ENCODE measurements at places on chromosomes 13 and 19. TPM values are rescaled to one million over a fixed set of nuclear protein-coding genes. Genes with fewer than 3 reads are reported as not detected.

Gene MYO16
- total RNA-seq = 1.2 TPM

Gene P2RY11
- 61.5 TPM for total RNA-seq

Gene KLK13
- total RNA-seq = not detected

Gene ZSCAN4
- total RNA-seq = not detected

Gene CYP4F8
- not detected for total RNA-seq

Gene ZNF350
- 29.0 TPM for total RNA-seq

- DNase-seq = no peak
Observed at GRCh38 chr13:111909501-111909900, 157.4 kb upstream of the SOX1 start.

- DNase-seq = no peak
Observed at GRCh38 chr13:39318161-39318560, 279.9 kb downstream of the NHLRC3 start.

GRCh38 chr13:101621099-101621498 is 168.6 kb downstream of the ITGBL1 start:
- DNase-seq = no peak

GRCh38 chr19:42279155-42279901 is 10.3 kb downstream of the CIC start:
- DNase-seq = no peak

DNA sequence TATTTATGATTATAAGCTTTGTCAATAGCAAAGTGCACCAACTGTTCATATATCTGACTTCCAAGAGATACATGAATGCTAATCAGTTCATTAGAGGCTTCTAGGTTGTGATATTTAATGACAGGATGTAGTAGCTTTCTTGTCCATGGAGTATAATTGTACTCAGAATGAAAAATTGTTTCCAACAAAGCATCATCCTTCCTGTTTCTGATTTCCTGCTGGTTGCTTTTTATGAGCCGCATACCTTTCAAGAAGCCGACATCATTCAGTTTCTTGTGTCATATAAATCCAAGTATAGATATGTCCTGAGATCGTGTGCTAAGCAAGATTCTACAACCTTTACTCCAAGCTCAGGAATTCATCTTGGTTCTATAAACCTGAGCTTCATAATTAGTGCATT is 326.6 kb downstream of the DIAPH3 start:
- DNase-seq = no peak

DNA sequence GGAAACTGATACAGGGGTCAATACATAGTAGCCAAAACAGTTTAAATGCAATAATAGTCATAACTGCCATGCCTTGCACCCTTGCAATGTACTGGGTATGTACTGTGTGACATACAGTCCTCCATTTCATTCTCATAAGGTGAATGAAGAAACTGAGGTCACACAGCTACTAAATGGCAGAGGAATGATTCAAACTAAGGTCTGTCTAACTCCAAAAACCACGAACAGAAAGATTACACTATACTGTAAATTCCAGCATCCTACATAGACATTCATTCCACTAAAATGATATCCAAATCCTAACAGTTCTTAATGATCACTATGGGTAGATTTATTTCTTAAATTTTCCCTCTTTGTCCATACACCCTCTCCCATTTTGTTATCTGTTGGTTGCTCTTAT is 238.1 kb upstream of the SERP2 start:
- no peak for DNase-seq

- no peak for DNase-seq
Observed at GRCh38 chr13:37118016-37118415, 12.6 kb upstream of the CSNK1A1L start.

- DNase-seq = no peak
Observed at GRCh38 chr13:112172641-112173251, 105.8 kb downstream of the SOX1 start.

DNA sequence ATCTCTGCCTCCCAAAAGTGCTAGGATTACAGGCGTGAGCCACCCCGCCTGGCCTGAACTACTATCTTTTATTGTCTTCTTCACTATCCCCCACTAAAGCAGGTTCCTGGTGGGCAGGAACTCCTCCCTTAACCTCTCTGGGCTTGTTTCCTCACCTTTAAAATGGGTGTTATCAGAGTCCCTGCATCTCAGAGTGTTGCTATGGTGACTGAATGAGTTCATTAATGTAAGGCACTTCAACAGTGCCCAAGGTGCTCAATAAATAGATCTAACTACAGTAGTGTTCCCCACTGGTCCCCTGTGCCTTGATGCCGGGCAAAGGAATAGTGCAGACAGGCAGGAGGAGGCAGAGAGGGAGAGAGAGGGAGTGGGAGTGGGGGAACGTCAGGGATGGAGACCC is 20.5 kb downstream of the CCDC97 start:
- no peak for DNase-seq

DNA sequence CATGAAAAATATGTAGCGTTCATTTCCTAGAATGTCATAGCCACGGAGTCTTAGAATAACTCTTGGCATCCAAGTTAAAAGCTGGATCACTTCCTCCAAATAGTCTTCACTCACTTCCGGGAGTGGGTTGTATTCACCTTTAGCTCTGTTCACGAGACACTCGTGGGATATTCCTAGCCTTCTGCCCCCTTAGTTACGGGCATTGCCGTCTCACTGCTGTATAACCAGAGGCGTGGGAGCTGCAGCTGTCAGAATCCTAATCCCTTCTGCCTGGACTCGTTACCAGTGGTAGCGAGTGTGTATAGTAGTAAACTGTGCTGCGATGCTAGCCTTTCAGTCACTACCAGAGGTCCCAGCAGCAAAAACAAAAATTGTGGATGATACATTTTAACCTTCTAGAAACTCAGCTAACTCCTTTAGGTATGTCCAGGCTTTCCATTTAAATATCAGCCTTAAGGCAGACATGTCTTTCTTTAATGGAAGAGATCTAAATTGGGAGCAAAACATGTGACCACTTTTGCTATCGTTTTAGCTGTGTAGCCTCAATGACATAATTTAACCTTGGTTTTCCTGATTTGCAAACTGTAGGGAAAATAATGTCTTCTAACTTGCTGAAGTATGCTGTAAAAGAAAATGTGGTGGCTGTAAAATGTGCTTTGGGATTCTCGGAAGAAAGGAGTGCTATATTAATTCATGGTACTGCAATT is 34.1 kb downstream of the ERCC5 start:
- DNase-seq = no peak

DNA sequence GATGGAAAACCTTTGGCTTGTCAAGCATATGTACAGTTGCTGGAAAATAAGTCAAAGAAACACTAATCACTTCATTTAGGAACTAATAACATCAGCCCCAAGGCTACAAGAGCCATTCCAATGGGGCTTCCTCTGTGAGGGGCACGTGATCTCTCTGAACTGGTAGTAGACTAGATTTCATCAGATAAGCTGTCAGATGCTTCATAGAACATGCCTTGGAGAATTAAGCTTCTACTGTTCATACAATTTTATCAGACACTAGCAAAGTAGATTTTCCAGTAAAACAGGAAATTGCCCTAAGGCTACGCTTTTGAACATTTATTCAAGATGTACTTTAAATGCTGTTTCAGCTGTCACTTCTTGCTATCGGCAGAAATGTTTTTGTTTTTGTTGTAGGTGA is 107.8 kb downstream of the EDNRB start:
- no peak for DNase-seq

GRCh38 chr19:1420590-1420989 is 13.2 kb downstream of the DAZAP1 start:
- no peak for DNase-seq

- no peak for DNase-seq
Observed at GRCh38 chr13:63629591-63629990, 2213.9 kb upstream of the PCDH20 start.

DNA sequence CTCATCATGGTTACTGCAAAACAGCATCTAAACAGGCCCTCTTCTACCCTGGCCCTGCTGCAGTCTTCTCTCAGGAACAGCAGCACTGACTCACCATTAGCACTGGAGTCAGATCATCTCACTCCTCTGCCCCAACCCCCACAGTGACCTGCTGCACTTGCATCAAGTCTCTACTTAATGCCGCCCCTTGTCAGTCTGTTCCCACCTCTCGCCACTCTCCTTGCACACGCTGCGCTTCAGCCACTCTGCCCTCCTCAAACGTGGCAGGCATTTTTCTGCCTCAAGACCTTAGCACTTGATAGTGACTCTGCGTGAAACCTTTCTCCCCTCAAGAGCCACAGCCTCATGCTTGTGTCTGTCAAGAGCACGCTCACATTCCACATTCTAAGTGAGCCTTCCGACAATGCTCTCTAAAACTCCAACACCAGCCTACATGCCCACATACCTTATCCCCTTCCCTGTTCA is 22.1 kb downstream of the MIPEP start:
- no peak for DNase-seq

DNA sequence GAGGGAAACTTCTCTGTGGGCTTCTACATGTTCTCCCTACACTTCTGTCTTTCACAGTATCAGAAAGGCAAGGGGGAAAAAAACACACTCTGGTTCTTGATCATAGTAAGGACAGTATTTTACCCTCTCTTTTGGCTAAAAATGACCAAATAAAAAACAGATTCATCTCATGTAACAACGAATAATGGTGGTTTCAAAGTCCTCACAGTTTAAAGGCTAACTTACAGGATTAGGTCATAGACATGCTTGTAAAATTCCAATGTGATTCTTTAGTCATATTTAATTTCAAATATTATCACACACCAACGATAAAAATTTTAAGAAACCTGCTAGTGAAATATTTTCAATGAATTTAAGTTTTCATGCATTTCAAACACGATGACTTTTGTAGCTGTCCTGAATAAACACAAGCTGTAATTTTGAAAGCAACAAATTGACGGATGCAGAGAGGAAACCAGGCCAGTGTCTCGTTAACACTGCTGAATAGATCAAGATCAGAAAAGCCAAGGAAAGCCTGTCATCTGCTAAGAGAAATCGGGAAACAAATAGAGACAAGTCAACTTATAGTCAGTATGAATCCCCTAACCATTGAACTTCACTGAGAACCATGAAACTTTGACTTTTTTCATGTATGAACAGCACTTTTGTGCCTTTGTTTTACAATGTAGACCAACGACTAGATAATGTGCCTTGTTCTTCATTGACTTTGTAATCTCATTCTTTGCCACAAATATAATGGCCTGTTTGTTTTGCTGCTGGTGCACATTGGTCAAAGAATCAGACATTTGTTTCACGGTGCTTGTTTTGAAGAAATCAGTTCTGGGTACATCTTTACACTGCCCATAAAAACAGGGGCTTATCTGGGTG is 22.0 kb downstream of the MBNL2 start:
- DNase-seq = no peak
